Spleen (tissue), 13 donors: ENCODE measurements at places on chromosomes 6 and 20.
A peak's percentile ranks its signal among the peaks of the same experiment; 100 is the strongest.

GRCh38 chr6:163341224-163342061 is 73.1 kb upstream of the QKI start:
- DNase-seq: no peak

GRCh38 chr20:38180781-38181180 is 15.7 kb upstream of the TGM2 start:
- DNase-seq: no peak

- no peak for DNase-seq
These were observed 4.3 kb downstream of the KHDC1 start for GRCh38 chr6:73258721-73259120.

DNA sequence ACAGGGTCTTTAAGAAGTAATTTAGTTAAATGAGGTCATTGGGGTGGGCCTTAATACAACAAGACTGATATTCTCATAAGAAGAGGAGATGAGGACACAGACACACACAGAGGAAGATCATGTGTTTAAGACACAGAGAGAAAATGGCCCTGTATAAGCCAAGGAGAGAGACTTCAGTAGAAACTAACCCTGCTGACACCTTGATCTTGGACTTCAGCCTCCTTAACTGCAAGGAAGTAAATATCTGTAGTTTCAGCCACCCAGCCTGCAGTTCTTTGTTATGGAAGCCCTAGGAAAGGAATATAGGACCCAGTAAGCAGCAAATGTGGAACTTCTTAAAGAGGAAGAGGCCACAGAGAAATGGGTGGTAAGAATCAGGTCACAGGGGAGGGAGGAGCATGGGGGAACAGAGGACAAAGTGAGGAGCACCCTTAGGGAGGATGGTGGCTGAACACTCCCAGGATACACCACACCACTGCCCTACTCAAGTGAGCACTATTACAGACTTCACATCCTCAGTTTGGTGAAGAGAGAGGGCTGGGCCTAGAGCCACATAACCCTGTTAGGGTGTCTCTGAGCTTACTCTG is 762 bp downstream of the SIRPB1 start:
- DNase-seq: no peak

- no peak for DNase-seq
These were observed 66.3 kb upstream of the MPC1 start for GRCh38 chr6:166449036-166449435.

- DNase-seq: peak; percentile 86
These were observed at the start of gene COL11A2 for GRCh38 chr6:33192105-33192646. Gene COL11A2 (minus strand): TSS chr6:33192467. CDS start chr6:33192240, 227 bp downstream.

GRCh38 chr20:38866265-38867061 is 59.8 kb upstream of the FAM83D start:
- no peak for DNase-seq

- peak; percentile 85 for DNase-seq
These were observed at the start of gene BEND3 for GRCh38 chr6:107114926-107115694. Gene BEND3 (minus strand): TSS chr6:107115515. CDS start chr6:107099285, 16,230 bp downstream.

DNA sequence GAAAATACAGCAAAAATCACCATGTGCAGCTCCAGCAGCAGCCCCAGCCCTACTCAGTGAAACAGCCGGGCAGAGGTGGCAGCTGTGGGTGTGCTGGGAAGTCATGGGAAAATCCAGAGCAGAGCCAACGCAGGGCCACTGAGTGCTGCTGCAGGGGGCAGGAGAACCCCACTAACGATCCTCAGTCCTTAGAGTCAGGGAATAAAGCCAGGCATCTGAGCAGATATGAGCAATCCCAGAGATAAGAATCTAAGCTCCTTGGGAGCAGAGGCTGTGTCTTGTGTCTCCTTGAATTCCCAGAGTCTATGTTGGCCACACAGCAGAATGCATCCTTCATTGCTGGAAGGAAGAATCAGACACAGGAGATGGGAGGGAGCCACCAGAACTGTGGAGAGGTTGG is 493.1 kb upstream of the MAP3K7 start:
- DNase-seq: no peak

DNA sequence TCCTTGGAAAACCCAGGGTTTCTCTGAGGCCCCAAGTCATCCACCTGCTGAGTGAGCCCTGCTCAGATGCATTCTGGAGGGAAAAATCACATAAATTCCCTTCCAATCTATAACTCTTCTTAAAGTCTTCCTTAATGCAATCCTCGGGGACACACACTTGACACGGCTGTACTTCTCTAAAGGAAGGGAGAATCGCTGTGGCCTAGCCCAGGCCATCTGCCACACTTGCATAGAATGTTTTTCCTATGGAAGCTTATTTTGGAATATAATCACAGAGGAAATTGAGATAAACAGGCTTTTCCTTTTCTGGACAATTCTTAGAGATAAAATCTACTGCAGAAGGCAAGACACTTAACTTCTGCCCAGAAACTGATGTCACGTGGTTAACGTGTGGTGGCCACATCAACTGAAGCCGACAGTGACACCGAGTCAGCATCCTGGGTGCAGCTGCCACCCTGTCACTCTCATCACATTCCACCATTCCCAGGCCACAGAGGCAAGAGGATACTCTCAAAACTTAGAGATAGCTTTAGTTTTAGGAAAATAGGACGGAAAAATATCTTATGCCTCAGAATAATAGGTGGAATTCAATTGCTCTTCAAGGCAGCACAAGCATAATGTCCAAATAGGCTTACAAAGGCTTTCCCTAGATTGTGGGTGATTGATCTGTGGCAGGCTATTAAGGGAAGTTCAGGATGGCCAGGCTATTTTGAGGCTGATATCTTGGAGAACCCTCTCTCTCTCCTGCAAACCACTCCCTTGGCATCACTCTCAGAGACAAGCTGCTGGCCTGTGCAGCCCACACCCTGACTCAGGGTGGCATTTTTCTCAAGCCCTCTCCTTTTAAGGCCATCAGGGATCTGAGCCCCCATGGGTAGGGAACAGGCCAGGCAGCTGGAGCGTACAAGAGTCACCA is 29.6 kb downstream of the PSMB1 start:
- no peak for DNase-seq

GRCh38 chr6:101236709-101237108 is 156.8 kb upstream of the GRIK2 start:
- DNase-seq: no peak

DNA sequence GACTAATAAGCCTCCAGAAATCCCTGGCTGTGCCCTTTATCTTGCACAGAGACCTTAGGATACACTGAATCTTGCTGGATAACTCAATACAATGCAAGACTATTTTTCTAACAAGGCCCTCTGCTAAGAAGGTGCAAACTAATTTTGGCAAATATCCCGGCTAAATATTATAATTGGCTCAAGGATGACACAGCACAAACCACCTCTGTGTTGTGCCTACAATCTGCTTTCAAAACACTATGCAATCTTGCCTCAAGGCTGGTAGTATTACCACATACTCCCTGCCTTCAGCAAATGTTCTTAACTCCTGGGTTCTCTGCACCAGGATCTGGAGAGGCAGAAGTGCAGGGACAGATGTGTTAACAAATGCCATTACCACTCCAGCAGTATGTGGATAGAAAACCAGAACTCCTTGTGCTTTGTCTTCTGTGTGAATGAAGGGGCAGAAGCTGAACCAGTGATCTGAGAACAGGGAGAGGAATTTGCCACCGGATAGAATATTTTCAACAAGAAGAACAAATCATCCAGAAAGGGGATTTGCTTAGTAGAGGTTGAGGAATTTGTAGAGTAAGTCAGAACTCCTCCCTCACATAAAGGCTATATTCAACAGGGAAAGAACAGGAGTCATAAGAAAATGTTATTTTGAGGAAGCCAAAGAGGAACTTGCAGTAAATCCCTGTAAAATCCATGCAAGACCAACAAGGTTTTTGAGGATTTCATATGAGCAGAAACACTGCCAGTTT is 74.1 kb upstream of the SLC4A11 start:
- DNase-seq: no peak

DNA sequence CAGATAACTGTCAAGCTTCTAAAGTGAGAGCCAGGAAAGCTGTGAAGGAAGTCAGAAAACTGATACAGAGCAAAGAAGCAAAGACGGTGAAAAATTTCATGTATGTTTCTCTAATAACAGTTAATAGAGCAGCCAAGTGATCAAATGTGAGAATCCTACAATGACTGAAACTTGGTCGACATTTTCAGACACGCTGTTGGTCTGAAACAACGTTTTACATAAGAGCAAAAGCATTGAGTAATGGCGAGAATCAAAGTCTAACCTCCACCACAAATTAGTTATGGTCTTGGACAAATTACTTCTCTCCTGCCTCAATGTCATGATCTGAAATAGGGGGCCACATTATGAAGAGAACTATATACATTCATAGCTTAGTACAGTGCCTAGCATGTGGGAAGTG is 3.3 kb downstream of the MKKS start:
- no peak for DNase-seq
